Activated CD8-positive, alpha-beta T cell treated with anti-CD3 and anti-CD28 coated beads, Interleukin-2, amount 10 ng/mL, durations not matched to agents 7 days and 5 days (primary cell): ENCODE measurements at places on chromosomes 3 and 15. TPM values are rescaled to one million over a fixed set of nuclear protein-coding genes. Genes with fewer than 3 reads are reported as not detected.

ACTC1 gene
- total RNA-seq = not detected

CAMK2N2 gene
- not detected for total RNA-seq

NEDD4 gene
- 6.2 TPM for total RNA-seq

CMC1 gene
- 20.8 TPM for total RNA-seq

NOX5 gene
- not detected for total RNA-seq

MKRN3 gene
- 1.5 TPM for total RNA-seq

TMEM212 gene
- total RNA-seq = not detected

COMMD2 gene
- 35.1 TPM for total RNA-seq

DNA sequence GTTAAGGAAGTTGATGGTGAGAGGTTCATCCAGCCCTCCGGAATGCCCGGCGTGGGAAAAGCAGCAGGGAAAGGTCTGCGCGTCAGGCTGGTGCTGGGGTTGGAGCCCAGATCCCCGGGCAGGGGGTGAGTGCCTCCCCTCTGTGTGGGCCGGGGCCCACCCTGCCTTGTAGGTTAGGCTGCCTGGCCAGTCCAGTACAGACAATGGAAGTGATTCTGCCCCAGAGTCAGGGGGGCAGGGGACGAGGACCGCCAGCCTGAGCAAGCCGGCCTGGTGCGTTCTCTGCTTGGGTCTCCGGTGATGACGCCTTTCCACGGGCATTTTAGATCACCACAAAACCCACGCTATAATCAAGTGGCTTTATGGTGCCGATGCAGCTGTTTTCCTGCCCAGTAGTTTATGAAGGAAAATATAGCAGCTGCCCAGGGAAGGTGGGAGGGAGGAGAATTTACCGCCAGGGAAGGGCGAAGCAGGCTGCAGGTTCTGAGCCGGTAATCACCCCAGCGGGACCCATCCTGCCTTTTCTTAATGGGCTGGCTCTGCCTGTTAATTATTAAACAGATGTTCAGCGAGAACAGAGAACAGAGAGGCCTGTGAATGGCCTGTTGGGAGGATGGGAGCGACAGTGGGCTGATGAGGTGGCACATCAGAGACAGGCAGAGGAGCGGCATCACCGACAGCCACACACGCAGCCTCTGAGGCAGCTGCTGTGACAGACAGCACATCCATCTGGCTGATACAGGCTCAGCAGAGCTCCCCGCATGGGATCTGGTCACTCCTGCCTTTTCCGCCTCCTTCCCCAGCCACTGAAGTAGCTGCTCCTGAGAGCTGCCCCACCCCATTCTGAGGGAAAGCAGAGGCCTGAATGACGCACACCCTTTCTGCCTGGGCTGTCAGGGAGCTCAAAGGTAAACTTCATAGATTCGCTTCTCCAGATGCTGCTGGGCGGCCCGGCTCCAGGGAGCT, 35.2 kb downstream of the BDH1 start:
- DNase-seq = no peak
- peaks cover 82% of the 10 kb centered on the region for H3K36me3 ChIP-seq
- H3K4me1 ChIP-seq = peaks cover 19% of the 10 kb centered on the region
- H3K27me3 ChIP-seq = no peaks in the 10 kb centered on the region
- H3K27ac ChIP-seq = no peak overlapping the region

DNA sequence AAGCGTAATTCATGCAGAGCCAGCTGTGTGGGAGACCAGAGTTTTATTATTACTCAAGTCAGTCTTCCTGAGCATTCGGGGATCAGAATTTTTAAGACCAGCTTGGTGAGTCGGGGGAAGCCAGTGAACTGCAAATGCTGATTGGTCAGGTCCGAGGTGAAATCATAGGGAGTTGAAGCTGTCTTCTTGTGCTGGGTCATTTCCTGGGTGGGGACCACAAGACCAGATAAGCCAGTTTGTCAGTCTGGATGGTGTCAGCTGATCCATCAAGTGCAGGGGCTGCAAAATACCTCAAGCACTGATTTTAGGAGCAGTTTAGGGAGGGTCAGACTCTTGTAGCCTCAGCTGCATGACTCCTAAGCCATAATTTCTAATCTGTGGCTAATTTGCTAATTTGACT, 228.1 kb upstream of the ATP10A start:
- no peaks in the 10 kb centered on the region for H3K4me1 ChIP-seq
- no peak overlapping the region for H3K27ac ChIP-seq
- DNase-seq = no peak
- peaks cover 6% of the 10 kb centered on the region for H3K27me3 ChIP-seq
- no peak overlapping the region for H3K4me3 ChIP-seq

DNA sequence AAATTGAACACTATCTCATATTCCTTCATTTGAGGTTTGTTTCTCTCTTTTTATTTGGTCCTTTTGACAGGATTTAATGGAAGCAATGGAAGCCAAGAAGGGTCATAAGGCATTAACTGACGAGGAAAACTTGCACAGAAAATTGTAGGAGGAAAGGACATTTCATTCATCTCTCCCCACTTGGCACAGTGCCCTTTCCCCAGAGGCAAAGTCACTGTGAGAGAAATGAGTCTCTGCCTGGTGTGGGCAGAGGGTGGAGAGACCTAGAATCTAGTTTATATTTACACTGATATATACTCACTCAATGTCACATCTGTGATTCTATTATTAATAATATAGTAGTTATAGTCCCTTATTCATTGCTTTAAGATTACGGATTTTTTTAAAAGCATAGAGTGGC, 324.6 kb upstream of the IL12A start:
- H3K27me3 ChIP-seq = no peaks in the 10 kb centered on the region
- DNase-seq = no peak
- no peaks in the 10 kb centered on the region for H3K4me1 ChIP-seq
- no peak overlapping the region for H3K27ac ChIP-seq
- H3K4me3 ChIP-seq = no peak overlapping the region
- no peaks in the 10 kb centered on the region for H3K36me3 ChIP-seq

DNA sequence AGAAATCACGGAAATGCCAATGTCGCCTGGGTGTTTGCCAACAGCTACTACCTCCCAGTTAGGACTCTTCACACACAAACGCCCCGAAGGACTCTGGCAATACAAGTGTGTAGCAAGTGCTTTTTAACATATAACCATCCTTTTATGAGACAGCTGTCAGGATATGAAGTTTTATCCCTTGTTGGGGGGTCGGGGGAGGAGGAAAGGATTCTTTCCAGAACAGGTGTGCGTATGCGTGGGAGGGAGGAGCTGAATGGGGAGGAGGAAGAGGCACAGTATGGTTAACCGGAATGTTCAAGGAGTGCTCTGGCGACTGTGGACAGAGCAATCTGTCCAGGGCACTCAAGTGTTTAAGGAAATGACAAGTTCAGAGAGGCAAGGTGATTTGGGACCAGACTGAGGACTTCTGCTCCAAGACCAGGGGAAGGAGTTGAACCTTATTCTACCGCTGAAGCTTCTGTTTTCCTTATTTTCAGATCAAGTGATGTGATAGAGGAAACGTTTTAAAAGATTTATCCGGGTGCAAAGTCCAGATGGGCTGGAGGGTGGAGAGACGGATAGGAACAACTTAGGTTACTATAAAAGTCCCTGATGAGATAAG, 1.3 kb downstream of the TSPAN3 start:
- no peak for DNase-seq
- H3K36me3 ChIP-seq = peaks cover 8% of the 10 kb centered on the region
- peak overlapping the region; percentile 77 for H3K4me3 ChIP-seq

GRCh38 chr15:31390777-31391486, 64.3 kb downstream of the KLF13 start:
- H3K36me3 ChIP-seq = peaks cover 18% of the 10 kb centered on the region
- peaks cover 60% of the 10 kb centered on the region for H3K4me1 ChIP-seq
- H3K27ac ChIP-seq = no peak overlapping the region
- DNase-seq = peak; percentile 17
- peak overlapping the region; percentile 36 for H3K4me3 ChIP-seq

- H3K27ac ChIP-seq = no peak overlapping the region
- no peak for DNase-seq
- peaks cover 29% of the 10 kb centered on the region for H3K27me3 ChIP-seq
- no peaks in the 10 kb centered on the region for H3K4me1 ChIP-seq
Observed at GRCh38 chr3:151827816-151828215, 13.9 kb downstream of the AADAC start.

DNA sequence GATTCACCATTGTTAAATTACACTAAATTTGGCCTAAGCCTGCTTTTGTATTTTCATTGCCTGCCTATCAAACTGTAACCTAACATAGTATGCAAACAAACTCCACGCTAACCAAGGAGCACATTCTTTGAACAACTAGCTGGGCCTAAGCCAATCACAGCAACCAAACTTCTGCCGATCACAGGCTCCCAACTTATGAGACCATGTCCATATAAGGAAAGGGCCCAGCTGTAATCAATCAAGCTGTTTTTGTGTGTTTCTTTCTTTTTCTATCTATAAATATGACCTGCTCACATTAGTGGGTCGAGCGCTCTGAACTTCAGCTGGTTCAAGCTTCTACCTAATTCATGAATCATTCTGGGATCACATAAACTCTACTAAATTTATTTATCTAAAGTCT, 473.6 kb downstream of the SI start:
- no peaks in the 10 kb centered on the region for H3K4me1 ChIP-seq
- H3K27me3 ChIP-seq = no peaks in the 10 kb centered on the region
- no peak overlapping the region for H3K4me3 ChIP-seq
- DNase-seq = no peak

GRCh38 chr15:92881211-92881754, 18.8 kb upstream of the CHD2 start:
- H3K27me3 ChIP-seq = no peaks in the 10 kb centered on the region
- H3K4me1 ChIP-seq = peaks cover 57% of the 10 kb centered on the region
- H3K4me3 ChIP-seq = peak overlapping the region; percentile 92
- peak overlapping the region; percentile 98 for H3K27ac ChIP-seq
- H3K36me3 ChIP-seq = peaks cover 35% of the 10 kb centered on the region

- no peaks in the 10 kb centered on the region for H3K27me3 ChIP-seq
- no peak for DNase-seq
- H3K27ac ChIP-seq = no peak overlapping the region
- peaks cover 3% of the 10 kb centered on the region for H3K36me3 ChIP-seq
Observed at GRCh38 chr15:25251700-25252390, 187.0 kb downstream of the UBE3A start.

DNA sequence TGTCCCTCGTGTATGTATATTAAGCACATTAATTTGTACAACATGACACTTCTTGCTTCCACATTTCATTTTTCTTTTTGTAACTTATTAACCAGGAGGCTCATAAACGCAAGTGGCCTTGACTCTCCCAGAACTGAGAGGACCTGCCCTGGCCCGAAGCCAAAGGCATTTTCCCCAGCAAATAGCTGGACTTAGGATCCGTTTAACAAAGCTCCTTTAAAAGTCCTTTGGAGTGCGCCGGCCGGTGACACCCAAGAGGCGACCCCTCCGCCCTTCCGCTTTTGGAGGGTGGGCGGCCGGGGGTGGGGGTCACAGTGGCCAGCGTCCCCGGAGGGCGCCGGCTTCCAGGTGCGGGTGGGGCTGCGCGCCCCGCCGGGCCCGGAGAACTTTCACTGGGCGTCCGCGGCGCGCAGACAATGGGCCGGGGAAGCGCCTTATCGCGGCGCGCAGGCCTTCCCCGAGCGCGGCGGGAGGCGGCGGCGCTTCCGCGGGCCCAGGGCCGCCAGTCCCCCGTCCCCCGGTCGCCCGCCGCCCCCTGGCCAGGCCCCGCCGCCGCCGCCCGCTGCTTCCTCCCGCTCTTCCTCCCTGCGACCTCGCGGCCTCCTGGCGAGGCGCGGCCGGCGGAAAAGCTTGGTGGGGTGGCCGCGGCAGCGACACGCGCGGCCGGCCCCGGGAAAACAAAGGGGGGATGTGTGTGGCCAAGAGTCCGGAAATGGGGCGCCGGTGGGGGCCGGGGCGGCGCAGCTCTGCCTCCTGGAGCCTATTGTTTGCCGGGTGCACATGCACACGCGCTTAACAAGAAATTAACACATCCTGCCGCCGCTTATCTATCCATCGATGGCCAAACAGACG, 613.4 kb downstream of the MCTP2 start:
- H3K27me3 ChIP-seq = peaks cover 25% of the 10 kb centered on the region
- no peak overlapping the region for H3K27ac ChIP-seq

GRCh38 chr3:186742618-186743380, 25.6 kb downstream of the KNG1 start:
- no peak for DNase-seq
- peaks cover 4% of the 10 kb centered on the region for H3K4me1 ChIP-seq
- H3K27ac ChIP-seq = no peak overlapping the region
- H3K27me3 ChIP-seq = no peaks in the 10 kb centered on the region
- no peak overlapping the region for H3K4me3 ChIP-seq

- no peaks in the 10 kb centered on the region for H3K27me3 ChIP-seq
- peaks cover 79% of the 10 kb centered on the region for H3K36me3 ChIP-seq
- no peak overlapping the region for H3K4me3 ChIP-seq
- no peak for DNase-seq
- peaks cover 72% of the 10 kb centered on the region for H3K4me1 ChIP-seq
Observed at GRCh38 chr15:92920595-92921161, 20.6 kb downstream of the CHD2 start.

DNA sequence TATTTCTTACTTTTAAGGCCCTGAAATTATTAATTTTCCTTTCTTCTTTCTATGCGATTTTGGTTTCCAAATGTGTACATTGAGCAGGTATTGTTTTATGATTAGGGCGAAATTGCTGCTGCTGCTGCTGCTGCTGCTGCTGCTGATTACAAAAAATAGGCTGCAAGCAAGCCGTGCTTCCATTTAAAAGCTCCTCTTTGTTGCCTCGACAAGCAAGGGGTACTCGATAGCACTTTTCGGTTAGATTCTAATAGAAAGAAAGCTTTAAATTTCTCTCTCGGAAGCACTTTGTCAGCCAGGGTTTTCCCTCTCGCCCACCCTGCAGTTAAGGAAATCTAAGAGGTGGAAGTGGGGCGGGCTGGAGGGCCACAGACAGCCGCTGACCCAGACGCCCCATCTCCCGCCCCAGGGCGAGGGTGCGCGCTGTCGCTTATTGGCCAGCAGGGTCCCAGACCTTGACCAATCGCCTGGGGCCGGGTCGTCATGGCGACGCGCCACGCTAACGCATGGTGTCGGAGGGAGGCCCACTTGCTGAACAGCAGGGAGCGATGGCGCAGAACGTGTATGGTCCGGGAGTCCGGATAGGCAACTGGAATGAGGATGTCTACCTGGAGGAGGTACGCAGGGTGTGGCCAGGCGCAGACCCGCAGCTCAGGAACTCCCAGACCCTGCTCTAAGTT, at the start of gene CFAP161:
CFAP161 (plus strand) TSS at position 489 of the 680 bp plus-strand sequence; CDS start at position 549, 60 bp downstream.
- peak within 1 kb of the TSS; percentile 18 for H3K4me3 ChIP-seq
- peak; percentile 26 for DNase-seq
- peaks cover 8% of the 10 kb centered on the region for H3K4me1 ChIP-seq
- no peak within 1 kb of the TSS for H3K27ac ChIP-seq

- peaks cover 50% of the 10 kb centered on the region for H3K4me1 ChIP-seq
- peaks cover 9% of the 10 kb centered on the region for H3K27me3 ChIP-seq
- no peak overlapping the region for H3K27ac ChIP-seq
- no peak for DNase-seq
- no peak overlapping the region for H3K4me3 ChIP-seq
Observed at GRCh38 chr15:58360421-58361090, 71.2 kb upstream of the LIPC start.

DNA sequence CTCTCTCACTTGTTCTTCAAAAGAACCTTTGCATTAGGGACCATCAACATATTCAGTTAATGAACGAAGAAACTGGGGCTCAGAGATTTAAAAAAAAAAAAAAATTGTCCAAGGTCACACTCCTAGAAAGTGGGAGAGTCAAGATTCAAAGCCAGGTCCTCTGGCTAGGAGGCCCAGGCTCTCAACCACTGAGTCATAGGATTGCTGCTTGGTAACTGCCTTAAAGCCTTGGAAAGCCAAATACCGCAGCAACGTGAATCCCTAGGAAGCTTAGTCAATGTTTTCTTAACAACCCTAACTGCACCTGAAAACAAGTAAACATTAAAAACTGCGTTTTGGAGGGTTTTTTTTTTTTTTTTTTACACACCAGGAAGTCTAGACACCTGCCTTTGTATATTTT, 156.8 kb downstream of the WNT5A start:
- DNase-seq = no peak
- no peaks in the 10 kb centered on the region for H3K27me3 ChIP-seq
- H3K27ac ChIP-seq = no peak overlapping the region
- no peaks in the 10 kb centered on the region for H3K36me3 ChIP-seq
